Vein endothelial cell (primary cell): ENCODE measurements at places on chromosomes 12 and 14. TPM values are rescaled to one million over a fixed set of nuclear protein-coding genes. Genes with fewer than 3 reads are reported as not detected.

The KLHDC1 gene
- total RNA-seq, result 1.3 TPM in 2 replicates

The TSPAN19 gene
- total RNA-seq, result not detected in 2 replicates

The BICD1 gene
- total RNA-seq, result 11.8 and 14.8 TPM in 2 replicates

The PIWIL1 gene
- total RNA-seq, result not detected in 2 replicates

The BORCS5 gene
- total RNA-seq, result 6.8 and 9.5 TPM in 2 replicates

The INHBE gene
- not detected in 2 replicates for total RNA-seq

The ARG2 gene
- 18.5 and 20.6 TPM in 2 replicates for total RNA-seq

The AQP2 gene
- total RNA-seq, result not detected in 2 replicates

The TSHR gene
- total RNA-seq, result not detected in 2 replicates

The POTEG gene
- not detected in 2 replicates for total RNA-seq

The CCNB1IP1 gene
- total RNA-seq, result 35.0 and 35.9 TPM in 2 replicates

The KRT5 gene
- total RNA-seq, result not detected in 2 replicates

The TEX52 gene
- total RNA-seq, result not detected in 2 replicates

The TRIM9 gene
- under 0.01 TPM in 2 replicates for total RNA-seq

The CCDC60 gene
- total RNA-seq, result not detected in 2 replicates

The EFS gene
- total RNA-seq, result not detected in 2 replicates

The ZDHHC22 gene
- total RNA-seq, result under 0.01 TPM in 1 of 2 replicates, not detected in the other

The TMPRSS12 gene
- total RNA-seq, result not detected in 2 replicates

The SOX5 gene
- 1.5 and 2.6 TPM in 2 replicates for total RNA-seq

The KLHL33 gene
- not detected in 2 replicates for total RNA-seq

The SLC38A4 gene
- total RNA-seq, result 0.19 and 0.33 TPM in 2 replicates

The ATP2B1 gene
- 28.1 and 41.5 TPM in 2 replicates for total RNA-seq

The ACRBP gene
- total RNA-seq, result 0.57 and 1.6 TPM in 2 replicates

The DAO gene
- not detected in 2 replicates for total RNA-seq

The AMIGO2 gene
- total RNA-seq, result 6.9 and 8.1 TPM in 2 replicates

The KICS2 gene
- 4.9 and 5.1 TPM in 2 replicates for total RNA-seq

The IRAK3 gene
- total RNA-seq, result 9.8 and 11.6 TPM in 2 replicates

The PTCSC3 gene
- not detected in 2 replicates for total RNA-seq
